ENCODE measurements at places on chromosomes 1 and 21.

DNA sequence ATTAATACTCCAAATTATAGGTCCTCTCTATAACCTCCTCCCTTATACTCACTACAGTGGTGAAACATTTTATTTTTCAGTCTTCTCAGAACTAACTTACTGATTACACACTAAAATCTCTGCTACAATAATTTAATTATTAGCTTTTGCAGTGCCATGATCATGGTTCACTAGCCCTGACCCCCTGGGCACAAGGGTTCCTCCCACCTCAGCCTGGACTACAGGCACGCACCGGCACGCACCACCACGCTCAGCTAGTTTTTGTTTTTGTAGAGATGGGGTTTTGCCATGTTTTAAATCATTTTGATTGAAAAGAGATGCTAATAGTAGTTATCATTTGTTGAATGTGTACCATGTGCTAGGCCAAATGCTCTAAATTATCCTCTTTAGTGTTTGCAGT is 6.3 kb downstream of the PATJ start:
- no peak for ATAC-seq

DNA sequence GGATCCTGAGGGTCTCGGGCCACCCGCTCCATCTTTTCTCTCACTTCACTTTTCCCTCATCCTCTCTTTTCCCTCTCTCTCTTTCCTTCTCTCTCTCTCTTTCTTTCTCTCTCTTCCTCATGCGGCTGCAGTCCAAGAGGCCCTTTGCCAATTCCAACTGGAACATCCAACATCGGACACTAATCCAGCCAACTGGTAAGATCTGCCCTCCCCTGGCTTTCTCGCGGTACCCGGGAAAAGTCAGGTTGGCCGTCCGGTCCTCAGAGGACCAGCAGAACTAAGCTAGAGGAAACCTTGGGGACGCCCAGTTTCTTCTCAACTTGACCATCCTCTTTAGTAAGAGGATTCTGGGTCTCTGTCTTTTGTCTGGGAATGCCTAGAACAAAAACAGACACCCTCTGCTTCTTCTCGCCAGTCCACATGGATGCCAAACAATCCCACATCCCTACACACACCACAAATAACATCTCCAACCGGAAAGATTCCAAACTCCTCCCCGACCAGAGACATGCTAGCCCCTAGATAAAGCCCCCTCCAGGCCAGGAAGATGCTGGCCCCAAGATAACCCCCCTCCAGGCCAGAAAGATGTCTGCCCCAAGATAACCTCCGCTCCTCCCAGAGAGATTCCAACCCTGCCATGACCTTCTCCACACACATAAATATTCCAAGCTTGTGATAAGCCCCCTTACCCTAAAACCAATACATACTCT is 3.2 kb upstream of the SETD4 start:
- ATAC-seq, result no peak

DNA sequence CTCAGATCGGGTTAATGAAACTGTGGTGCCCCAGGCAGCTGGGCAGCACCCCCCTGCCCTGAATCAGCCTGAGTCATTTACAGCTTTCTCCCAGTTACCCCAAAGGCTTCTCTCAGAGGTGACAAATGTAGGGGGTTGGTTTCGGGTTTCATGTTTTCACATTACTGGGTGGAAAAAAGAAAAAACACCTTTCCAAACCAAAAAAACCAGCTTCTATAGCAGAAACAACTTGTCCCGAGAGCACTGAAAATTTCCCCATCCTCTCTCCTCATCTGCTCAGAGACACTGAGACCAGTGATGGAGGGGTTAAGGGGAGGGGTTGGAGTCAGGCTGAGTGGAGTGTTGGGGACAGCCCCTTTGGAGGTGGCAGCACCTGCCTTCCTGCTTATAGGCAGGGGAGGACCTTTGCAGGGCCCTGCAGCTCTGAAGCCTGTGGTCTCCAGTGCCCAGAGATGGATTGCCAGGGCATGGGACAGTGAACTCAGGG is 15.6 kb downstream of the UTP11 start:
- no peak for ATAC-seq

DNA sequence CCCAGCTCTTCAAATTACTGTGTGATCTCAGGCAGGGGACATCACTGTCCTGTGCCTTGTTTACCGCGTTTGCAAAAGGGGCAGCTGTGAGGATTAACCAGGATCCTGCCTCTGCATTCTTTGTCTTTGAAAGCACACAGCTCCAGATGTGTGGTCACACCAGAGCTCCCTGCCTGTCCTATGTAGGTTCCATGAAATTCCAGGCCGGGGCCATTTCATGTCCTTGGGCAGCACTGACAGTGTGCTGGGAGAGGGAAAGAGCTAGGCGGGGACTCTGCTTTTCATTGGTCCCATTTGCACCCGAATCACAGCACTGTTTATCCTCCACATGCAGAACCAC is 42.2 kb upstream of the SELENON start:
- no peak for ATAC-seq

GRCh38 chr1:31761883-31762282 is 2.3 kb downstream of the ADGRB2 start:
- ATAC-seq, result no peak

DNA sequence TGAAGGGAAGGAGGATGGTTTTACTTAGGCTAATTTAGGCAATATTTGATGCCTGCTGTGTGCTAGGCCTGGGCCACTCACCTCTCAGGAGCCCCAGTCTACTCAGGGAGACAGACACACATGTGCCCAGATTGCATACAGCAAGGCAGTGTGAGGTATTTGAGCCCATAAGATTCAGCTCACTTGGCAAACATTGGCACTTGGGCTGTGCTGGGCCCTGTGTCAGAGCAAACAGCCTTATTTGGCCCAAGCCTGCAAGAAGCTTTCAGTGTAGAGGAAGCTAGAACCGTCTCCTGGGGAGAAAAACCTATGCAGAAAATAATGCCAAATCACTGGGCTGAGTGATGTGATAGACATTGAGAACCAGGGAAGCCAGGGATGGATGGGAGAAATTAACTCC is 3.9 kb upstream of the SYNC start:
- no peak for ATAC-seq

DNA sequence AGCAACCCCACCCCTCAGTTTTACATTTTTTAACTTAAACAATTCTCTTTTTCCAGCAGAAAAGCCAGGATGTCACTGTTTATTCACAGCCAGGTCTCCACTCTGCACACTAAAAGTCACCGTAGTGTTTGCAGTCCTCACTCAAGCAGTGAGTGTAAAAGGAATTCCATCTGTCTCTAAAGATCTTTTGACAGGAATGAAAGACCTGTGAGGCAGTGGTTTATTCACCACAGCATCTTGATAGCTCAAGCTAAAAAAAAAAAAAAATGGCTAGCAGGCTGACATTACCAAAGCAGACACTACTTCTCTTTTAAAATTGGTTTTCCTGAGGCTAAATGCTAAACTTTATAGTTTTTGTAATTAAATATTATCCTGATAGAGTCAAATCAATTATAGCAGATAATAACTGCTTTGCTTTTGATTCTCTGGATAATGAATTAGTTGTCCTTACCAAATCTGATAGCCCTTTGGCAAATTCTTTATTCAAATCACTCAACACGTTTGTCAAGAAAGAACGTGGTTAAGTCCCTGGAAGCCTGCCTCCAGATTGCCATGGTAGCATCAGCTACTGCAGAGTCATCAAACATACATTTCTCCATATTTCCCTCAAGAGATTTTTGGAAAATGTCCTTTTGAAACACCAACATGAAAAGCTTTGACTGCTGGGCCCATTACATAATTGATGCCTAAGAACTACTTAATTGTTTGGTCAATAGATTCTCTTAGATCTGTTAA is 22.2 kb upstream of the SLC5A9 start:
- ATAC-seq, result no peak

DNA sequence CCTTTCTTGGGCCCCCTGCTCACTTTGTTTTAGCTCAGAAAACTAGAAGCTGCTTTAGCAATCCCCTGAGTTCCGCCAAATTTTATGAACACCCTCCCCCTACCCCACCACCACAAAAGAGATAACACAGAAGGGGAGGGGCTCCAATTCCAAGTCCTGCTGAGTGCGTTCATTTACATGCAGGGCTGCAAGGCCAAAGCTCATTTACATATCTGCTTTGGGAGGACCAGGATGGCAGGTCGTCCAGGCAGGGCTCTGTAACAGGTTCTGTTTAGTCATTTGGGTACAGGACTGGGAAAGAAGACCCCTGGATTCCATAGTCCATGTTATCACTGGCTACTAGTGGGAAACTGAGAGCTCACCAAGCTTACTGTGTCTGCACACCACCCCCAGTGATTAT is 35.9 kb upstream of the KIF21B start:
- no peak for ATAC-seq
